Foreskin keratinocyte (primary cell): ENCODE measurements at places on chromosomes 3 and 15. TPM values are rescaled to one million over a fixed set of nuclear protein-coding genes. Genes with fewer than 3 reads are reported as not detected.

DNA sequence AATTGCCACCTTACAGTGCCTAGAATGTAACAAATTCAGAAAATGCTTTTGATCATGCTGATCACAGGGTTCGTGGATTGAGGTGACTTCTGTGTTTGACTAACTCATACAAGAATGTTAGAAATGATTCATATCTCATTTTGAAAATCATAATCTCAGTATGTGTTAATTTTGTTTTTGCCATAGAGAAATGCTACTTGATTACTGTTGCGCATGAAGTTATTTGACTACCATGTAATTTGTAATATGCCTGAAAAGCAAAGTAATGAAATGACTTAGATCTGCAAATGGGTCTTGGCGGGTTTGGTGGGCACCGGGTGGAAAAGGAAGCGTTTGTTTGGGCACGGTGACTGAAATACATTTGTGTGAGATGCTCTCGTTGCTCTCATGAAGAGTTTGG, 173.6 kb upstream of the BHLHE40 start:
- DNase-seq: no peak

- no peak for DNase-seq
Observed at GRCh38 chr3:55935241-55935640, 448.1 kb upstream of the WNT5A start.

DNA sequence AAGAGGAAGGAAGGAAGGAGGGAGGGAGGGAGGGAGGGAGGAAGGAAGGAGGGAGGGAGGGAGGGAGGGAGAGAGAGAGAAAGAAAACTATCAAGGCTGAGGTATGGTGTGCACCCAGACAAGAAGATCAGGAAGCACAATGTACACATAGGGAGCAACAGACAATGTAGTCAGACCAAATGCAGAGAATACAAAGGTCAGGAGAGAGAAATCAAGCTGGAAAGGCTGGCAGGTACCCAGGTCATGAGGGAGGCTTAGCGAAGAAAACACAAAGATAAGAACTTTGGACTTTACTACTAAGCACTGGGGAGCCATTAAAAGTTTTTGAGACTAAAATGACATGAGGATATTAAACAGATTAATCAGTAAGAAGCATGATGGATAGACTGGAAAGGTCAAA, 176.0 kb upstream of the TMCO5A start:
- DNase-seq: no peak

- no peak for DNase-seq
Observed at GRCh38 chr15:25090073-25090733, 135.4 kb downstream of the SNRPN start.

DNA sequence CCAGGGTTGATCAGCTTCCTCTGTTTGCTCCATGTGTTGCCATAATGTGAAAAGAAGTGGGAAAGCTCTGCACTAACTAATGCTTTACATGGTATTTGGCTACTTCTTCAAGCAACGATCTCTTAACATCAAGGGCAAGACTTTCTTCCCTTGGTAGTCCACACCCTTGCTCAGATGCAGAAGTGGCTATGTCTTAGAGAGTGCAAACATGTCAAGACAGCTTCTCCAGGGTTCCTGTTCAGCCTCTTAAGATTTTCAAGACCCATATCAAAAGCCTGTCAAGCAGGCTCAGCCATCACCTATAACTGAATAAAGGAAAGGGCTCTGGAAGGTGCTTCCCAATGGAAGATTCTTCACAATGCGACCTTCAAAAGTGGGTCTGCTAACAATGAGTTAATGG, 64.8 kb upstream of the CSTA start:
- DNase-seq: no peak

GRCh38 chr3:2110597-2111117, 12.0 kb downstream of the CNTN4 start:
- no peak for DNase-seq

DNA sequence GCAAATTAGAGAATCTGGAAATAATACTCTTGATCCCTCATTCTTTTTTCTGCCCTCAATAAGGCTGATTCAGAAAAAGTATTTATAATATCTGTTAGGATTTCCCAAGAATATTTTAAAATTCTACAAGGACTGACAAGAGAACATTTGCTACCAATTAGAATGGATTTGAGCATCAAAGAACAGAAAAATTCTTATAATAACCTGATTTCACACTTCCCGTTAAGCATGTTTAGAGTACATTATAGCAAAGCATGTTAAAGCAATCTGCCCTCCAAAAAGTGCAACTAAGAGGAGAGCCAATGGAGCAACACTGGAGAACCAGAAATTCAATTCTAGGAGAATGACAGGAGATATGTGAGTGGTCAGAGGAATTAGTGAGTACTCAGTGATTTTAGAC, 57.2 kb downstream of the THBS1 start:
- no peak for DNase-seq

DNA sequence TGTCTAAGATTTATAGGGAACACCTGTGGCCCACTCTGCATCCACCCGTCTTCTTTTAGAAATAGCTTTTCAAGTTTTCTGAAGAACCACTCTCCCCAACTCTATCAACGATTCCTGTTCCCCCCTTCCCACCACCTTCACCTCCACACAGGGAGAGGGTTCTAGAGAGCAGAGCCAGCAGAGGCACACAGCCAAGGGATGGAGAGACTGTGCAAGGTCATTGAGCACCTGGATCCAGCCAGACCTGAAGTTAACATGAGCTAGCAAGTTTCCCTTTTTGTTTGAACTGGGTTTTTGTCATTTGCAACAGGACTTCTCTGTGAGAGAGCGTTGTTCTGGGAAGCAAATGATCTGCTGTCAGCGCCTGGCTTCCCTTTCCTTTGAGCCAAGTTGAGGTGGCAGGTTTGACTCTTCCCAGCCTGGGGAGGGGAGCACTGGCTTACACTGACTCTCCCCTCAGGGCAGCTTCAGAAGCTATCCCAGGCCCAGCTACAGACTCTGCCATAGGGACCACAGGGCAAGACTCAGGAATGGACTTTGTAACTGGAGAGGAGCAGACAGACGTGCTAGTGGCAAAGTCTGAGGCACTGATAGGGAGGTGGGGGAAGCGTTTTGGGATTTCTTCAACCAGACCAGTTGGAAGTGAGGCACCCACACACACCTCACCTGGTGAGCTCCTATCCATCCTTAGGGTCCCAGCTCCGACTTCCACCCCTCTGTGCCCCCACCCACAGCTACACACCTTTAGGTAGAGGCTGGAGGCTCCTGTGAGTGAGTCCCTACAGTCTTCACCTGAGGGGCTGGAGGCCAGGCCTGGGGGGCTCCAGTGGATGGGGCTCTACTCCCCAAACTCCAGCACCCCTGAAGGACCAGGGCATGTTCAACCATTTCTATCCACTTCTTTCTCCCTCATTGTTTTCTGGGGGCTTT, 19.4 kb upstream of the PLXNA1 start:
- DNase-seq: no peak

DNA sequence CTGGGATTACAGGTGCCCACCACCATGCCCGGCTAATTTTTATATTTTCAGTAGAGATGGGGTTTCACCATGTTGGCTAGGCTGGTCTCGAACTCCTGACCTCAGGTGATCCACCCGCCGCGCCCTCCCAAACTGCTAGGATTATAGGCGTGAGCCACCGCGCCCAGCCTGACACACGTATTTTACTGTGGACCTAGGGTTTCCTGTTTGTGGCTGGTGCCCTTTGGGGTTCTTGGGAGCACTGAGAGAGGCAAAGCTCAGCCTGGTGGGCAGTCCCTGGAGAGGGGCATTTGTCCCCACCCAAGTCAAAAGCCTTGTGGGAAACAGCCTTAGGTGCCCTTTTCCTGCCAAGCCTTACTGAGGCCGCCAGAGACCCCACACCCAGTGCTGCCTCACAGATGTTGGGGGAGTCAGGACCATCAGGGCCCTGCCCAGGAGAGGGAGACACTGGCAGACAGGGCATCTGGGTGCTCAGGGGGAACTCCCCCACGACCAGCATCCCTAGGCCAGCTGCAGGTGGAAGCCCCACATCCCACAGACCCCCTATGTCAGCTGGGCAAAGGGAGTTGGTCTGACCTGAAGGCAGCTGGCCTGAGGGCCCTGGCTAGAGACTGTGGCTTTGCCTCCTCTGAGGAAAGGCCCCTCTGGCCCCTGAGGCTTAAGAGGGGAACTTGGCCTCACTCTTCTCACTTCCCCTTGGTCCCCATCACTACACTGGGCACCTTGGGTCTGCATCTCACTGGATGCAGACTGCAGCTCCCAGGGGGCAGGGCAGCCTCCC, 35.1 kb downstream of the DNAH1 start:
- DNase-seq: no peak

- peak; percentile 42 for DNase-seq
Observed at GRCh38 chr3:100603469-100603868, 5.9 kb upstream of the ADGRG7 start.

GRCh38 chr15:50190166-50190570, 8.2 kb downstream of the SLC27A2 start:
- DNase-seq: no peak

GRCh38 chr15:68403161-68403941, 28.6 kb downstream of the ITGA11 start:
- no peak for DNase-seq

GRCh38 chr15:60326824-60327654, 70.7 kb downstream of the ANXA2 start:
- peak; percentile 31 for DNase-seq

GRCh38 chr3:42164656-42165055, 73.5 kb downstream of the TRAK1 start:
- DNase-seq: no peak

DNA sequence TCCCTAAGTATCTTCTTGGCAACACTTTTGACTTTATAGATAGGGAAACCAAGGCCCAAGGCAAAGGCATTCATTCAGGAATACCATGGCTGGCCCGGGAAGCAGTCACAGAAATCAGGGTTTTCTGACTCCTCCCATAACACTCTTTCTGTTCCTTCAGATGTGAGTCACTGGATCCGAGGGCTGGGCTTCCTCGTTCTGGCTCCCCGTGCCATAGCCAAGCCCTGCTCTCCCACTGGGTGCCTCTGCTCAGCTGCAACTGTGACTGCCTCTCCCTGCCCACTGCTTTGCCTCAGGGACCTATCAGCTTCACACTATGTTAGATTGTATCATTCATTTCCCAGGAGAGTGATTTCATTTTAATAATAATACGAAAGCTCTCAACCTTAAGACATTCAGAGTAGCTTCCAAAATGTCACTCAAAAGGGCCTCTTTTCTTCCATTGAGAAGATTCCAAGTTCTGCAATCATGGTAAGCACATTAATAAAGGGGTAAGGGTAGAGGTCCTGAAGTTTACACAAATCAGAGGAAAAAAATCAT, 50.2 kb downstream of the GABRB3 start:
- DNase-seq: no peak

The KLF15 gene
- polyA plus RNA-seq: 0.06 TPM in 1 of 2 replicates, not detected in the other

The FGF12 gene
- 0.10 and 0.11 TPM in 2 replicates for polyA plus RNA-seq

The POLQ gene
- polyA plus RNA-seq: 2.0 and 2.9 TPM in 2 replicates

The HHLA2 gene
- not detected in 2 replicates for polyA plus RNA-seq

The HPS3 gene
- 7.6 and 9.5 TPM in 2 replicates for polyA plus RNA-seq

The TYRO3 gene
- polyA plus RNA-seq: 11.5 and 12.1 TPM in 2 replicates
